Stimulated activated effector memory CD8-positive, alpha-beta T cell treated with anti-CD3 and anti-CD28 coated beads, Interleukin-12 subunit alpha, Interleukin-12 subunit beta, amount 100 ng/mL, for 72 hours (primary cell): ENCODE measurements at places on chromosomes 6 and 20.

DNA sequence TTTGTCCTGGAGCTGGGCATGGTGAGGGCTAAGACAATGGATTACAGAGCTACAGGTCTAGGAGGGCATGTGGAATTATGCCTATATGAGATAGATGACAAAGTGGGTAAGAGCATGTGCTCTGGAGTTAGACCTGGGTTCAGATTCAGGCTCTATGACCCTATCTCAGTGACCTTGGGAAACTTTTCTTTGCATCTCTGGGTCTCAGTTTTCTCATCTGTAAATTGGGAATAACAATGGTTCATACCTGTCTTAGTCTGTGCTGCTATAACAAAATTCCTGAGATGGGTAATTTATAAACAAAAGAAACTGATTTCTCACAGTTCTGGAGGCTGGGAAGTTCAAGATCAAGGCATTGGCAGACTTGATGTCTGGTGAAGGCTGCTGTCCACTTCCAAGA is 30.3 kb downstream of the PPARD start:
- no peak for DNase-seq

- DNase-seq, result no peak
These were observed 868 bp downstream of the NCOA3 start for GRCh38 chr20:47502271-47503239.

GRCh38 chr6:18053555-18054445 is 66.4 kb upstream of the KIF13A start:
- DNase-seq, result no peak

GRCh38 chr6:18603361-18603760 is 216.2 kb downstream of the RNF144B start:
- DNase-seq, result no peak

DNA sequence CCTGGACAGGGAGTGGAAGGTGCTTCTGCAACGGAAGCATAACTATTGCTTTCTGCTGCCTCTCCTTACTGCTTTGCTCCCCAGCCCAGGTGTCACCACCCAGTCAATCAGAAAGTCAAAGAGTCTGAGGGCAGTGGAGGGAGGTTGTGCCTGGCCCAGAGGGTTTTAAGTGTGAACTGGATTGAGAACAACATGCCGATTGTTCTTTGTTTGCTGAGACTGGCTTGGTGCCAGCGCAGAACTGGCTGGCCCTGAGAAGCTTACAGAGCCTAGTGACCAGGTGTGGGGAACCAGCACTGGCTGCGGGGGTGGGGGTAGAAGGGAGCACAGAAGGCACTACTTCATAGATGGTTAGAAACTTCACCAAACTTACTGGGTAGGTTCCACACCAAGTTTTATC is 31.1 kb upstream of the ENPP4 start:
- DNase-seq, result no peak

DNA sequence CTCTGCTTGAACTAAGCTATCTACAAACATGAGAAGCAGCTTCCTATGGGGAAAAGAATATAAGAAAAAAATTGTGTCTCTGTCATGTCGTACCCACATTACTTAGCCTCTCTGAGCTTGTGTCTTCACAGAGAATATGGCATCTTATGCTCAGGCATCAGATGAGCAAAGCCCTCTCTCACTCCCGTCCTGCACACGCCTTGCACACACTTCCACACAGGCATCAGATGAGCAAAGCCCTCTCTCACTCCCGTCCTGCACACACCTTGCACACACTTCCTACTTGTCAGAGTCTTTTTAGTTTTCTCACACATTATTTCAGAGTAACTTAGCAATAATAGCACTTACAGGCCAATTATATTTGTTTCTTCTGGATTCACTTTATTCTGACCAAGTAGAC is 79.0 kb upstream of the DUSP22 start:
- DNase-seq, result no peak

DNA sequence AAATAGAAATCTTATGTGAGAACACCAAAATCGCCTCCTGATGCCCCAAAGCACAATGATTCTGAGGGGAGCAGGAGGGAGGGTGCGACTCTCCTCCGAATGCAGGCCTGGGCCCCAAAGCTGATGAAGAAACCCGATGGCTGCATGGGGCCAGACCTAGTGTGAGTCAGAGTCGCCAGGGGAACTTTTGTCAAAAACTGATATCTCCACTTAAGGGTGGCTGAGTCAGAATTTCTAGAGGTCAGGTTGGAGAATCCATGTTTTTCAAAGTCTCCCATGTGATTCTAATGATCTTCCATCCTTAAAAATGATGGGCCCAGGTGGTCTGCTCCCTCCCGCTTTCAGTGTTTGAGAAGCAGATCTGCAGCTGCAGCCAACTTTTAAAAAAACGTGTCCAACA is 172.8 kb downstream of the BACH2 start:
- no peak for DNase-seq

GRCh38 chr20:36893801-36894200 is 17.9 kb downstream of the TLDC2 start:
- no peak for DNase-seq
